Kidney epithelial cell (primary cell): ENCODE measurements at places on chromosomes 6 and 20. TPM values are rescaled to one million over a fixed set of nuclear protein-coding genes. Genes with fewer than 3 reads are reported as not detected.

Gene BRD2
- 191 and 206 TPM in 2 replicates for total RNA-seq

Gene MLN
- total RNA-seq = not detected in 2 replicates

DNA sequence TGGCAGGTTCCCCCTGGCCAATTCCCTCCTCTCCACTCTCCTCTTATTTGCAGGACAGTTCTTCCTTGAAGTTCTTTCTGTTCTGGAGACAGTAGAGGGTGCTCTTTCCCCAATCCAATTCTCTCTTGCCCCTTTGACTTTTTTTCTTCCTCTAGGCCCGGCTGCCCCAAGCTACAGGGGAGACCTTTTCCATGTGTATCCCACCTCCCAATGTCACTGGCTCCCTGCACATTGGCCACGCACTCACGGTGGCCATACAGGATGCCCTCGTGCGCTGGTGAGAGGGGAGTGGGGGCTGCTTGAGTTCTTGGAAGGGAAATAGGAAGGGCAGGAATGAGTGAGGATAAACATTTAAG lies 1.5 kb downstream of the VARS2 start:
- peak; percentile 28 for DNase-seq

DNA sequence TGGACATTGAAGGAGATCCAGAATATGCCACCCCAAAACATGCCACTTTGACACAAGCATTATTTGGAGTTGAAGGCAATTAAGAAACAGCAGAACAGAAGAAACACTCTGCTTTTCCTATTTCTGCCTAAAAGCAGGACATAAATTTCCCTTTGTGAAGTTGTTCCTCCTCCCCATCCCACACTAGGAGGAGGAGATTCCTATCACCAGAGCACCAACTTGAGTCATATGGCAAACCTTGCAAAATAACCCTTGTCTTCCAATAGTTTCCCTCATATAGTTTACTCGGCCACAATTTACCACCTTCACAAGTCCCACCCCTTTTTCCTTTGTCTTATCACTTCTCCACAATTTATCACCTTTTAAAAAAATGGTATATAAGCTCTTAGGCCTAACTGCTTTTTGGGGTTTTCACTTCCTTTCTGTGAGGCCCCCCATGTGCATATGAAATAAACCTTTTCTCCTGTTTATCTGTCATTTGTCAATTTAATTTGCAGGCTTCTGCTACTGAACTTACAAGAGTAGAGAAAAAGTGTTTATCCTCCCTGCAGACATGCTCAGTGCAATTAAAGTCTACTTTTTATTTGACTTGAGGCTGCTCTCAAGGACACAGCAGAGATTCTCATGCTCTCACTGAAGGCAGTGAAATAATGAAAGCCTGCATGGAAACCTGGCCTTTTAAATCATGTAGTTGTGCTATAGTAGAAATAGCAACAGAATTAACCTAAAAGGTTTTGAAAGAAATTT lies 2.8 kb upstream of the RAB23 start:
- no peak for DNase-seq
